ENCODE measurements at places on chromosomes 12 and 14. TPM values are rescaled to one million over a fixed set of nuclear protein-coding genes. Genes with fewer than 3 reads are reported as not detected.

DNA sequence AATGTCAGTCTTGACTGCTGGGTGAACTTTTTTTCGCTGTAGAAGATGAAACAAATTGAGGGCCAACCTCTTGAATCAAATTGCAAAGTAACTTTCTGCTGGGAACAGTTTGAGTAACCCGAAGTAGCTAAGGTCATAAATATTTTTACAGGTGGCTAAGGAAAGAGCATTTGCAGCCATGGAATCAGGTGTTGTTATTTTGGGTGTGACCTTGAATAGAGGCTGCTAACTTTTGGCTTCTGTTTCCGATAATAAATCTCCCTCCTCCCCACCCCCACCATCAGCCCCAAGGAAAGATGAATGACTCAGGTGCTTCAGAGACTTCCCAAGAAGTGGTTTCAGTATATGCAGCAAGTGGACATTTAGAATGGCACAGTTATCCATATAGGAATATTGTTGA lies 571.7 kb downstream of the DIO2 start:
- no peak overlapping the region for H3K27ac ChIP-seq
- no peaks in the 10 kb centered on the region for H3K27me3 ChIP-seq
- H3K4me1 ChIP-seq = no peaks in the 10 kb centered on the region
- H3K4me3 ChIP-seq = no peak overlapping the region

DNA sequence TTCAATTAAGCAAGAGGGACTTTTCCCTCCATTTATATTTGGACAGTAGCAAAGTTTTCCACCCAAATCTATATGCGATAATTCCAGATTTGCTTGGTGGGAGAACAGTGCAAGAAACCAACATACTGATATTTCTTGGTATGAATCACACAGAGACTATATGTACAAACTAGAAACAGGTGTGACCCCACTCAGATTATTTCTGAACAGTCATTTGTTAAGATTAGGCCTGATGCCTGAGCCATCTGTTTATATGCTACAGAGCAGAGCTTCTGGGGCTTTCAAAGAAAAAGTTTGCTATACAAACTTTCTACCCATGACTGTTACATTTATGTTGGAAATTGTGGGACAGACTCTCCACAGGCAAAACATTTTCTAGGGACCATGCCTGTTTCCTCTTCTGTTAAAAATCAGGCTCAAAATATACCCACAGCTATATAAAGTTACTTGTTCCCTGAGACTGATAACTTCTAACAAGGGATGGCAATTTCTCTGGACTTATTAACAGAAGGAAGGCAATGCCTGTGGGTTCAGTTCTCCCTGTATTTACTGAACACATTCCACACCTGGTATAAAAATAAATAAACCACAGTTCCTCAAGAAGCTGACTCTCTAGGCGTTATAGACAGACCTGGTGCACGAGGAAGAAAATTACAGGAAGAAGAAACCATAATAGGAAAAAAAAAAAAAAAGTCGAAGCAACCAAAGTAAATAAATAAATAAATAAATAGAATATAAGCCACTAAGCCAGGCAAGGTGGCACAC lies 8.0 kb downstream of the PTPN21 start:
- no peaks in the 10 kb centered on the region for H3K27me3 ChIP-seq
- no peak overlapping the region for H3K27ac ChIP-seq
- H3K36me3 ChIP-seq = peaks cover 6% of the 10 kb centered on the region
- H3K4me3 ChIP-seq = no peak overlapping the region
- no peaks in the 10 kb centered on the region for H3K4me1 ChIP-seq

SYT1 gene
- total RNA-seq = 36.9 TPM

DNA sequence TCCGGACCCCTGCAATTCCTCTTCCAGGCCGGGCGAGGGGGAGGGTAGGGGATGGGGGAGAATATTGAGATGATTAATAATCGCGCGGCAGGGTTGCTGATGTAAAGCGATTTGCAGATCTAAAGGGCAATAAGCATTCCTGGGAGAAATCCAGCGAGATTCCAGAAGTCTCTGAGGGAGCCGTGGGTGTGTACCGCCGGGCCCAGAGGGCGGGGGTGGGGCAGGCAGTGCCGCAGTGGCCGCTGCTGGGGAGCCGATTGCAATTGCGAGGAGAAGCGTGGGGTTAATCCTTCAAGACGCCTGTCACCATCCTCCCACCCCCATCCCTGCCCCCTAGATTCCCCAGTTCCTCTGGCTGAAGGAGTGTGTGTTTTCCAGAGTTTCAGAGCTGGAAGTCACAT lies 16.4 kb downstream of the FOS start:
- H3K4me1 ChIP-seq = peaks cover 10% of the 10 kb centered on the region
- H3K27ac ChIP-seq = no peak overlapping the region
- no peaks in the 10 kb centered on the region for H3K36me3 ChIP-seq
- H3K4me3 ChIP-seq = peak overlapping the region; percentile 53
- DNase-seq = peak; percentile 74

GRCh38 chr12:103865151-103865730 lies 24.2 kb upstream of the NT5DC3 start:
- no peak for DNase-seq
- H3K4me3 ChIP-seq = no peak overlapping the region
- no peaks in the 10 kb centered on the region for H3K4me1 ChIP-seq
- H3K27me3 ChIP-seq = no peaks in the 10 kb centered on the region
- H3K36me3 ChIP-seq = no peaks in the 10 kb centered on the region
- H3K27ac ChIP-seq = no peak overlapping the region

DNA sequence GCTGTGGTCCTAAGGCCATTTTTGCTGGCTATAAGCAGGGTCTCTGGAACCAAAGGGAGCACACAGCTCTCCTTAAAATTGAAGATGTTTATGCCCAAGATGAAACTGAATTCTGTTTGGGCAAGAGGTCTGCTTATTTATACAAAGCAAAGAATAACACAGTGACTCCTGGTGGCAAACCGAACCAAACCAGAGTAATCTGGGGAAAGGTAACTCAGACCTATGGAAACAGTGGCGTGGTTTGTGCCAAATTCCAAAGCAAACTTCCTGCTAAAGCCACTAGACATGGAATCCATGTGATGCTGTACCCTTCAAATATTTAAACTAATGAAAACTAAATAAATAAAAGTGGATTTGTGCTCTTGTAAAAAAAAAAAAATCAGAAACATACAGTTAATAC lies 29.6 kb upstream of the BICDL1 start:
- no peak overlapping the region for H3K4me3 ChIP-seq
- H3K27me3 ChIP-seq = no peaks in the 10 kb centered on the region
- no peaks in the 10 kb centered on the region for H3K36me3 ChIP-seq
- H3K27ac ChIP-seq = no peak overlapping the region

DNA sequence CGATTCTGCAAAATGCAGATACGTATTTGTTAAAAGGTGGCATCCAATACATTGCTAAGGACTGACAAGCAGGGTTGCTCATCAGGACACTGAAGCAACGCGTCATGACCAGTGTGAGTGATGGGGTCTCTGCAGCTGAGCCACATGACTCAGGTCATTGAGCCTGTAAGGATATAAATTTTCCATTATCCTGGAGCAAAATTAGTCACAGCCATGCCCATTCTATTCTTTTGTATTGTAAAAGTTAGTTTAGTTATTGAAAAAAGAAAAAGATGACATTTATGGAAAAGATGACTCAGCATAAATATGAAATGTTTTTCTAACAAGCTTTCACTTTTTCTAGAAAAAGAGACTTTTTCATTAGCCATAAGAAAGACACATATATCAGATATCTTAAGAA lies 268.0 kb upstream of the TMEM132C start:
- no peak overlapping the region for H3K4me3 ChIP-seq
- H3K36me3 ChIP-seq = no peaks in the 10 kb centered on the region
- H3K4me1 ChIP-seq = no peaks in the 10 kb centered on the region
- DNase-seq = no peak
- H3K27ac ChIP-seq = no peak overlapping the region
- no peaks in the 10 kb centered on the region for H3K27me3 ChIP-seq

GRCh38 chr14:94904636-94905035 lies 134.7 kb upstream of the GSC start:
- H3K4me1 ChIP-seq = no peaks in the 10 kb centered on the region
- H3K27me3 ChIP-seq = peaks cover 52% of the 10 kb centered on the region
- no peaks in the 10 kb centered on the region for H3K36me3 ChIP-seq
- H3K27ac ChIP-seq = peak overlapping the region; percentile 52
- H3K4me3 ChIP-seq = no peak overlapping the region

All from neural progenitor cell (in vitro differentiated cells).